ENCODE measurements at places on chromosomes 2 and 18.

GRCh38 chr18:26874283-26874682 lies 8.8 kb upstream of the AQP4 start:
- no peak for DNase-seq

DNA sequence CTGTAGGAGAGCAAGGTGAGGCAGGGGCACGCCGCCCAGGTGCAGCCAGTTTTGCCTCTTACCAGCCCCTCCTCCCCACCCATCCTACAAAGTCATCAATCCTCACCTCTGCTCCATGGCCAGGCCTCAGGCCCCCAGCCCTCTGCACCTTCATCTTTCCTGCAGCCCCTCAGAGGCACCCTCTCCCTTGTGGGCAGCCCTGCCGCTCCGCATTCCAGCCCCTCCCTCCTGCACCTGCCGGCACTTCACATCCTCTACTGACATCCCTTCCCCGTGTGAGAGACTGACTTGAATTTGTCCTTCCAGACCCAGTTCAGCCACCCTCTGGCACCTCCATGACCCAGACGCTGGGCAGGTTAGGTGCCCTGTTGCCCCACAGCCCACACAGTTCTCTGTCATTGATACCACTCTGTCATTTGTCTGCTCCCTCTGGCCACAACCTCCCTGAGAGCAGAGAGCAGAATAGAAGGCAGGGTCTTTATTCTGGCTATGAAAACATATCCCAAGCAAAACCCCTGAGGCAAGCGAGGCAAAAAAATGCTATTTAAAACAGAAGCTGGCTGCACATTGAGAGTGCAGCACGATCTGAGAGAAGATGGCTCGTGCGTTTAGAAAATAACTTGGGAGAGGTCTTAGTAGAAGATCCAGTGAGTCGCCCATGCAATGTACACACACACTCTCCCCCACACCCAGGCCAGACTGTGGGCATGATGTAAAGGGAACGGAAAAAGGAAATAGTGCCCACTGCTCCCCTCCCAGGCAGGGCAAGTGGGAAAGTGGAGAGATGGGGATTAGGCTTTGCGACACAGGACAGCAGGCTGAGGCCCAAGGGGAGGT lies 25.9 kb downstream of the SDC1 start:
- no peak for DNase-seq

GRCh38 chr2:5845798-5846330 lies 153.7 kb downstream of the SOX11 start:
- no peak for DNase-seq

DNA sequence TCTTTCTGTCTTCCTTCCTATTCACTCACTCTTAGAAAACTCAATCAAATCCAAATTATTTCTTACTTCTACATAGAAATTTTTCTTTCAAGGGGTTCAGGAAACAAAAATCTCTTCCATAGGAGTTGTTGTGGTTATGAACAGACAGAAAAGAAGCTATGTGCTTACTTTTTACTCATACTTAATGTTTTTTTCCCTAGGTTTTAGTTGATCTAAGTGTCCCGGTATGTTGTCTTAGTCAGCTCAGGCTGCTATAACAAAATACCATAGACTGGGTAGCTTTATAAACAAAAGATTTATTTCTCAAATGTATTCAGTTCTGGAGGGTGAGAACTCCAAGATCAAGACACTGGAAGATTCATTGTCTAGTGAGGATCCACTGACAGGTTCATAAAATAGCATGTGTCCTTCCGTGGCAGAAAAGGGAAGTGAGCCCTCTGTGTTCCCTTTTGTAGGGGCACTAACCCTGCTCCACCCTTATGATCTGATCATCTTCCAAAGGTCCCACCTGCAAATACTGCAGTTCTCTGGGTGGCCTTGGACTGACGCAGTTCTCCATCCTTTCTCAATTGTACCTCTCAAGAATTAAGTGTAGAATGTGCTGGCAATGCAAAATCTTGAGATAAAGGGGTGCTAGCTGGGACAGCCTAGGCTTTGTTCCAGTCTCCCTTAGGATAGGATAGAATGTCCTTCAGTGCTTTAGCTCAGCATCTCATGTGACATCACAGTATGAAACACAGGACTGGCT lies 14.4 kb upstream of the VRK2 start:
- no peak for DNase-seq

GRCh38 chr2:164388511-164388910 lies 232.8 kb downstream of the GRB14 start:
- DNase-seq: no peak
